ENCODE measurements at places on chromosomes 7 and 10. TPM values are rescaled to one million over a fixed set of nuclear protein-coding genes. Genes with fewer than 3 reads are reported as not detected.
A peak's percentile ranks its signal among the peaks of the same experiment; 100 is the strongest.

GRCh38 chr10:3805791-3806461, 20.9 kb upstream of the KLF6 start:
- peak overlapping the region; percentile 84 for H3K27ac ChIP-seq
- no peak overlapping the region for H3K4me3 ChIP-seq
- no peaks in the 10 kb centered on the region for H3K36me3 ChIP-seq

- H3K4me3 ChIP-seq, result no peak overlapping the region
- no peaks in the 10 kb centered on the region for H3K36me3 ChIP-seq
- no peak for DNase-seq
Observed at GRCh38 chr10:48608279-48608681, 3.4 kb upstream of the ARHGAP22 start.

DNA sequence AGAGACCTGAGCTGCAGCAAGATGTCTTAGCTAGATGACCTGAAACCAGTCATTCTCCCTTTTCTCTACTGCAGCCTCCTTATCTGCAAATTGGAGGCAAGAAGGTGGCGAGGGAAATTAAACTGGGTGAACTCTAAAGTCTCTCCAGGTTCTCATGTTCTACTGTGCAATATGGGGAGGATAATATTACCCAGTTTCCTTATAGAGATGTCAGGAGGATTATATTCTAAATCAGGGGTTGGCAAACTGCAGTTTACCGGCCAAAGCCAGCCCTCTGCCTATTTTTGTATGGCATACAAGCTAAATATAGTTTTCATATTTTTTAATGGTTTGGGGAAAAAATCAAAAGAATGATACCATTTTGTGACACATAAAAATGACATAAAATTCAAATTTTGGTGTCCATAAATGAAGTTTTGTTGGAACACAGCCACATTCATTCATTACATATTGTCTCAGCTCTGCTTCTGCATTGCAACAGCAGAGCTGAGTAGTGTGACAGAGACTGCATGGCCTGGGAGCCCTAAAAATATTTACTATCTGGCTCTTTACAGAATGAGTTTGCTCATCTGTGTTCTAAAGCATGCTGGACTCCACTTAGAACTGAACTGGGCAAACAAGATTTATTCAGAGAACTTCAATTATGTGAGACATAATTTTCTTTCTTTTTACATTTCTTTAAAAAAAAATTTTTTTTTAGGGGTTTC, 19.2 kb upstream of the MALSU1 start:
- DNase-seq, result no peak
- no peaks in the 10 kb centered on the region for H3K27me3 ChIP-seq
- no peak overlapping the region for H3K4me3 ChIP-seq
- H3K36me3 ChIP-seq, result no peaks in the 10 kb centered on the region
- no peaks in the 10 kb centered on the region for H3K4me1 ChIP-seq
- no peak overlapping the region for H3K27ac ChIP-seq

The PLOD3 gene
- 21.7 TPM for total RNA-seq

DNA sequence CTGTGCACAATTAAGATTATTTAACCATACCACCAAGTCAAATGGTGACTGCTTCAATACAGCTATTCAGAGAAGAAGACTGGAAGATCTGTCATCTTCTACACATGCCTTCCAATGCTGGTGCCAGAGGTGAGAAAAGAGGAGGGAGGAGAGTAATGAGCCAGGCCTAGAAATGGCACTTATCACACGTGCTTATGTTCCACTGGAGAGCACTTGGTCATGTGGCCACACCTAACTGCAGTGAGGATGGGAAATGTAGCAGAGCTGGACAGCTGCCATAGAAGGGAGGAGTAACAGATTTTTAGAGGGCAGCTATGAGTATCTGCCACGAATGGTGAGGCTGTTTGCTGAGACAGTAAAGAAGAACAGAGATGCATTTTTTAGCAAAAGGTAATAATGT, 77.1 kb downstream of the MPLKIP start:
- peak; percentile 20 for DNase-seq
- H3K36me3 ChIP-seq, result peaks cover 8% of the 10 kb centered on the region
- no peaks in the 10 kb centered on the region for H3K27me3 ChIP-seq
- H3K4me1 ChIP-seq, result 0 out of 2 replicates have a peak, but pooled peaks cover 2% of the 10 kb centered on the region
- no peak overlapping the region for H3K27ac ChIP-seq

- no peak overlapping the region for H3K27ac ChIP-seq
- H3K4me3 ChIP-seq, result no peak overlapping the region
- no peaks in the 10 kb centered on the region for H3K27me3 ChIP-seq
- no peaks in the 10 kb centered on the region for H3K4me1 ChIP-seq
- no peak for DNase-seq
Observed at GRCh38 chr7:4270941-4271715, 411.0 kb upstream of the FOXK1 start.

DNA sequence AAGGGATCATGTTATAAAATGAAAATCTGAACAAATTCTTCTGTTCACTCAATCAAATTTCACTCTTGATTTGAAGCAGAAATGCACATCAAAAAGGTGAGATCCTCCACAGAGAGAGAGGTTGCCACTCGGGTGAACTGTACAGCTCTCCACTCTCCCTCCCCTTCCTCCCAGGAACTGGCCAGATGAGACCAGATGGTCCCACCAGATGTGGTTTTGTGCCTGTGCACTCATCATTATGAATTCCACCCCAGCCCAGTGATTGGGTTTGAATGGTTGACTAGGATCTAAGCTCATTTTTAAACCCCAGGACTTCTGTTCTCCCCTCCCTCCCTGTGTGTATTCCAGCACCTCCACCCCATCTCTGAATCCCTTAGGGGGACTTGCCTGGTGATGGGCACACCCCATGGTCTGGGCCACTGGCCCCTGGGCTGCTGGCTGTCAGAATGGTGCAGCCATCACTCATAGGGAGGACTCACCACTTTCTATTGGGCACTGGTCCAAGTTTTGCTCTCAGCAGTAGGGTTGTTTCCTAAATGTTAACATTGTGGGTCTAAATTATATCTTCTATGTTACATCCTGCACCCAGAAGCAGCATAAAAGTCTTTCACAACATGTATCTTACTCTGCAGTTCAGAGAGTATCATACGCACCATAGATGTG, 393.1 kb downstream of the TNS3 start:
- H3K4me1 ChIP-seq, result no peaks in the 10 kb centered on the region
- H3K27me3 ChIP-seq, result peaks cover 57% of the 10 kb centered on the region
- no peak overlapping the region for H3K27ac ChIP-seq
- no peak overlapping the region for H3K4me3 ChIP-seq
- H3K36me3 ChIP-seq, result no peaks in the 10 kb centered on the region

DNA sequence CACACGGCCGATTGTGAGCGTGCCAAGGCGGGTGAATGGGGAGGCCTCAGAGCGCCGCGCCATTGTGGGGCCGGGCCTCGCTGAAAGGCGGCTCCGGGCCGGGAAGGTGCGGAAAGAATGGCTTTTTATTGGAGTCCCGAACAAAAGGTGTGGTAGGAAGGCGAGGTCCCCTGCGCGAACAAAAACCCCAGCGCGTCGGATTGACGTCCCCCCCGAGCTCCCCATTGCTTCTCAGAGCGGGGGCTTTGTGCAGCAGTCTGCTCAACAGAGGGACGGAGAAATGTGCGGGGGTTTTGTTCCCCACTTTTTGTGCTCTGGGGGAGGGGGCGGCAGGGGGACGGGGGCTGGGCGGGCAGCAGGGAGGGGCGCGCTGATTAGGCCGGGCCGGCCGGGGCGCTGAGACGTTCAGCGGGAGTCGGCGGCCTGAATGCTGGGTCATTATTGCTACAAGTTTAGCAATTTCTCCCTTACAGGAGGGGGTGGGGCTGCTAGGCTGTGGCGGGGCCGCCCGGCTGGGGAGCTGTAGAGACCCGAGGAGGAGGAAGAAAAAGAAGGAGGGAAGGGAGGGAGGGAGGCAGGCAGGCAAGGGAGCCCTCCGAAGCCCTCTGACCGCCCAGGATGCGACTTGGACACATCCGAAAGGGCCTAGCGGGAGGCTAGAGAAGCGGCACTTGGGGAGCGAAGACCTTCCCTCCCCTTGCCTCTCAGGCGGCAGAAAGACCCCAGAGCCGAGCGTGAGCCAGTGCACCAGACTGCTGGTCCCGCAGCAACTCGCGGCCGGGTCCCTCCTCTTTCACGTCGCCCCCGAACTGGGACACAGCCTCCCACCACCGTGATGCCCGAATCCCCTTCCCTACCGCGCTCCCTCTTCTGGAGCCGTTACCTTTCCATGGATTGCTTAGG, 4.6 kb downstream of the NKX2-3 start:
- H3K27me3 ChIP-seq, result peaks cover 88% of the 10 kb centered on the region
- peaks cover 4% of the 10 kb centered on the region for H3K4me1 ChIP-seq
- no peak overlapping the region for H3K4me3 ChIP-seq
- no peak for DNase-seq
- no peak overlapping the region for H3K27ac ChIP-seq
- no peaks in the 10 kb centered on the region for H3K36me3 ChIP-seq
